ENCODE measurements at places on chromosomes 13 and 19.

DNA sequence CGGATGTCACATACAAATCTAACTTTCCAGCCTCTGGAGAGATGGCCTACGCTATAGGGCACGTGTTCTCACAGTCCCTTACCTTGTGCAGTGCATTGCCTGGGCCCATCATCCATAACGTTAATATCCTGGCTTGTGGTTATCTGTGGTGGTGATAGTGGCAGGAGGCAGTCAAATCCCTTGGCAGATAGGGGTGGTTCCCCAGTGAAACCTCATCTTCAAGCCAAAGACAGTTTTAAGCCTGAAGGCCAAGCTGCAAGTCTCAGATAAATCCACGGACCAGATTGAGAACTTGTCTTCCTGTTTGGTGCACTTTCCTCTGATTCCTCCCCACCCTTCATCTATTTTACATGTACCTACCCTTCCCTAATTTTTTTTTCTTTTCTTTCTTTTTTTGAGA lies 4.3 kb upstream of the FBXO17 start:
- DNase-seq: no peak

DNA sequence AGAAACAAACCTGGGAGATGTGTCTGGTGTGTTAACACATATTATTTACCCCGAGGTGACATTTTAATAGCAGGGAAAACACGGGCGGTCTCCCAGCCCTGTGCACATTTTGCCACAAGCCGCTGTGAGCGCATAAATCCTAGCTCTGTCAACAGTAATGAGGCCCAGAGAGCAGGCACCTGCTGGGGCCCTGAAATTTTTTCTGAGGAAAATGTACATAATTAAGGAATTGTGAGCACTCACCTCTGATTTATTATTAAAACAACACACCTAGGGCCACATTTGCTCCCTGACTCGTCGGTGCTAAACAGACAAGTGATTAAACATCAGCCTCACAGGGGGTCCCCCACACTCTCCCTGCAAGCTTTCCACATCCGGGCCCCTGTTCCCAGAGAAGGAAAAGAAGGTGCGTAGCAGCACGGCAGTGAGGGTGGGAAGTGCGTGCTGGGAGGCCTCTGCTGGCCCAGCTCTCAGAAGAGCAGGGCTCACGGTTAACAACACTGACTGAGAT lies 616.3 kb downstream of the UQCRFS1 start:
- no peak for DNase-seq

- no peak for DNase-seq
These were observed 7.7 kb downstream of the UBE2L5 start for GRCh38 chr13:30429721-30430694.

DNA sequence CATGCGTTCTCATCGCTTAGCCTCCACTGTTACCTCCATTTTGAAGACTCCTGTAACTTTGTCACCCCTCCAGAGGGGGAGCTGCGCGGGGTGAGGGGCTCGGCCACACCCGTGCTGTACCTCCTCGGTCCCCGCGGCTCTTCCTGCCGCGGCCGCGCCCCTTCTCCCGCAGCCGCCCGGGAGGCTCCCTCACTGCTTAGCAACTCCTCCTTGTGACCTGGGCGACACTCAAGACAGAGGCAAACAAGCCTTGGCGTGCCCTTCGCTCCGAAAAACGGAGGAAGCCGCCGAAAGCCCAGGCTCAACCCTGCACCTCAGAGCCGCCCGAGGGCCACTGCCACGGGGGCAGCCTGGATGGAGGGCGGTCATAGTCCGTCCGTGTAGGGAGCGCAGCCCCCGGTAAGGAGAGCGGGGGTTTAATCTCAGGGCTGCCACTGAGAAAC lies 494.3 kb downstream of the FOXO1 start:
- DNase-seq: no peak

DNA sequence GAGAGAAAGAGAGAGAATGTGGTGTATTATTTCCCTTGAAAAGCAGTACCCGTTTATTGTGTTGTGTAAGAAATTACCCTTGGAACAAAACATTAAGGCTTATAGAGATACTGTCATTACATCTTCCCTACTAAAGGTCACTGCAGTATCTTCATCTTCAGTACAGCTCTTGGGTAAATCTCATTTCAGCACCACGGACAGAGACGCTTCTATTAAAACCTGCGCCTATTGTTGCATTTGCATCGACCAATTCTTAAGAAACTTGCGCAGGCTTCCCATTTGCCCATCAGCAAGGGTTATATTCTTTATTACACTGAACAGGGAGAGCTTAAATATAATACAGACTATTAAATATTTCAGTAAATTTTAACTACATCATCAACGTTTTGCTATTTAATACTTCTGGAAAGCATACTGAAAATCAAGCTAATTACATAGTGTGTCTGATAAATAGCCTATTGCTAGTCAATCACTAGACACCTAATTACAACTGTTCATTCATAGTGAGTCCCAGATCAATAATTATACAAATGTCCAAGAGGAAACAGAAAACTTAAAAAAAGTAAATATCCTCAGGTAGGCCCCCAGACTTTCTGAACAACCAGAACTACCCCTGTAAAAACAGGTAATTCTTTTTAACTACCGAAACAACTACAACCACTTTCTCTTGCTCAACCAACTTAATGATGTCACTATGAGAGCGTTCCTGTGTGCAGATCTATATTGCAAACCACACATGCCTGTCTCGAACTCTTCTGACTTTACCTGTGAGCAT lies 350.6 kb downstream of the LIG4 start:
- DNase-seq: no peak
